ENCODE measurements at places on chromosomes 13 and 19.
A peak's percentile ranks its signal among the peaks of the same experiment; 100 is the strongest.

DNA sequence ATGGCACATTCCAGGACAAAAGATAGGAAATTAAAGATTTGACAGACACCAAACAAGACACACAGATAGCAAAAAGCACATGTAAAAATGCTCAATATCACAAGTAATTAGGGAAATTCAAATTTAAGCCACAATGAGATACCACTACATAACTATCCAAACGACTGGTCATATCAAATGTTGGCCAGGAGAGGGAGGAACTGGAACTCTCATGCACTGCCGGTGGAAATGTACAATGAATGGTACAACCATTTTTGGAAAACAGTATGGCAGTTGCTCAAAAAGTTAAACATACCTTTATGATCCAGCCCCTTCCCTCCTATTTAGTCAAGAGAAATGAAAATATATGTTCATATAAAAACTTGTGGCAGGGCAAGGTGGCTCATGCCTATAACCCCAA lies 36.8 kb upstream of the CYP2S1 start:
- no peak for DNase-seq

DNA sequence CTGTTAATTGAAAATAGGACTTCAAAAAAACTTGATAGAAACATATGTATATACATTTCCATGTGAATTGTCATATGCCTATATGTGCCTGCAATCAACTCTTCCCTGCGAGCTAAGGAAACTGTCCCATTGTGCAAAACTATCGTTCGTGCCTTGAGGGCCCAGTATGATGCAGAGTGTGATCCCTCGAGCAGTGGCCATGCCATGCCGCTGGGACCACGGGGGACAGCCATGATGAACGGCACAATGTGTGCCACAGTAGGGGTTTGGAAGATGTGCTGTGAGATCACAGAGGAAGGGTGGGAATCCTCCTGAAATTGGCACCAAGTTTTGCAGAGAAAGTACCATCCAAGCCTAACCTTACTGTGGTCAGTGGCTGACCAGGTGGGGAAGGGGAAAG lies 118.1 kb upstream of the SOX1 start:
- DNase-seq: no peak

- DNase-seq: peak; percentile 0
These were observed 118.1 kb upstream of the FRY start for GRCh38 chr13:31913459-31913858.

DNA sequence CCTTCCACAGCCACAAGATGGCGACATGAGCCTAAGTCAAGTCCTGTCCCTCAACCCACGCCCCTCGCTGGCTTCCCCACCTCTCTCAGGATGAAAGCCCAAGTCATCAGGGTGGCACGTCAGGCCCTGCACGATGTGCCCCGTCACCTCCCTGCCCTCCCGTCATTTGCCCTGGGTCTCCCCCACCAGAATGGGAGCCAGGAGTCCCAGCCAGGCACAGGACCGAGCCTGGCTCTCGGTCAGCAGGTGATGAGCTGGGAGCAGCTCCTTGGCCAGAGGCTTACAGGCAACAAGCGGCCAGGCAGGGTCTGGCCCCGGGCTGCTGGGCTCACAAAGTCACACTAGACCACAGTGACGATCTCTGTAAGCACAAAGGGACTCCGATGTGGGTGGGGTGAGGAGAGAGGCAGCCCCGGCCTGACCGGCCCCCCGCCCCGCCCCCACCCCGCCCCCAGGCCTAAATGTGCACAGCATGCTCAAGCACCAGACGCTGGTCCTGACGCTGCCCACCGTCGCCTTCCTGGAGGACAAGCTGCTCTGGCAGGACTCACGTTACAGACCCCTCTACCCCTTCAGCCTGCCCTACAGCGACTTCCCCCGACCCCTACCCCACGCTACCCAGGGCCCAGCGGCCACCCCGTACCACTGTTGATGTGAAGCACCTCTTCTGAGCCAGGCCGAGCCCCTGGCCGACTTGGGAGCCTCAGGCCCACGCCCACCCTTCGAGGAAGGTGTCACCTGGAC lies 7.3 kb downstream of the MRPL4 start:
- peak; percentile 76 for DNase-seq

GRCh38 chr13:112771877-112772538 lies 82.2 kb downstream of the ATP11A start:
- DNase-seq: no peak

- no peak for DNase-seq
These were observed 43.1 kb downstream of the ZMYM2 start for GRCh38 chr13:20001366-20002190.

GRCh38 chr19:28497137-28497536 lies 715.8 kb downstream of the UQCRFS1 start:
- peak; percentile 6 for DNase-seq

GRCh38 chr13:47896546-47896945 lies 104.5 kb downstream of the SUCLA2 start:
- no peak for DNase-seq

GRCh38 chr19:50708179-50708879 lies 11.3 kb downstream of the SHANK1 start:
- DNase-seq: no peak

DNA sequence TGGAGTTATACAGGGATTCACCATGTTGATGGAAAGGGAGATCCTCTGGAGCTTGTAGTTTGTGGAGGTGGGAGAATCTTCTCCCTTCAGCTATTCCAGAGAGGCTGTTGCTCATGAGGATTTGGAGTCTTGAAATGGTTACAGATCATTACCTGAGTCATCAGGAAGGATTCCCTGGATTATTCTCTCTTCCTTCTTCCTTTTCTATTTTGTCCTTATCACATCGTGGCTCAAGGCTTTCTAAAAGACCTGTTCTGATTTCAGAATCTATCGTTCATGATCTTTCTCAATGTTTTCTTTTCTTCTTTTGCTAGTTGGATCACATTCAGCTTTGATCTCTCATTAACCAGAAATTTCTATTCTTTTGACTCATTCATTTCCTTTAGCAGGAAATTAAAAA lies 196.0 kb downstream of the KLF5 start:
- DNase-seq: no peak

GRCh38 chr13:51167393-51168191 lies 54.6 kb upstream of the FAM124A start:
- DNase-seq: no peak

- no peak for DNase-seq
These were observed 4.7 kb downstream of the F7 start for GRCh38 chr13:113110048-113110851.

GRCh38 chr13:65907666-65908525 lies 1322.2 kb downstream of the PCDH9 start:
- DNase-seq: peak; percentile 41

GRCh38 chr13:111006506-111007031 lies 91.7 kb upstream of the ANKRD10 start:
- peak; percentile 96 for DNase-seq

DNA sequence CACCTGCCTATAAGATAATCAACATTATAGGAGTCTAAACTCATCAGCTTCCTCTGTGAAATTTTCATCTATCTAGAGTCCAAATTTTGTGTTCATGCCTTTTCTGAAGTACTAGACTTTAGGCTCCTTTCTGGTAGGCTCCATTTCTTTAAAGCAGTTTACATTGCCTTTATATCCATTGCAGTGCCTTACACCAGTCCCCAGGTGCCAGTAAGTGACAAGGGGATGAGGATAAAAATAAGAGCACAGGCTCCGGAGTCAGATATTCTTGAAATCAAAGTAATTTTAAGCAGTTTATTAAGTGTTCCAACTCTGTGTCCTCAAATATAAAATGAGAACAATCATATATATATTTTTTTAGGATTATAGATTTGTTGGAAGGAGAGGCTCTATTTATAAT lies 10.6 kb upstream of the CYSLTR2 start:
- DNase-seq: no peak

GRCh38 chr13:47190696-47191305 lies 293.9 kb upstream of the HTR2A start:
- DNase-seq: peak; percentile 87

GRCh38 chr19:7450243-7451223 lies 38.3 kb downstream of the PEX11G start:
- DNase-seq: peak; percentile 55

DNA sequence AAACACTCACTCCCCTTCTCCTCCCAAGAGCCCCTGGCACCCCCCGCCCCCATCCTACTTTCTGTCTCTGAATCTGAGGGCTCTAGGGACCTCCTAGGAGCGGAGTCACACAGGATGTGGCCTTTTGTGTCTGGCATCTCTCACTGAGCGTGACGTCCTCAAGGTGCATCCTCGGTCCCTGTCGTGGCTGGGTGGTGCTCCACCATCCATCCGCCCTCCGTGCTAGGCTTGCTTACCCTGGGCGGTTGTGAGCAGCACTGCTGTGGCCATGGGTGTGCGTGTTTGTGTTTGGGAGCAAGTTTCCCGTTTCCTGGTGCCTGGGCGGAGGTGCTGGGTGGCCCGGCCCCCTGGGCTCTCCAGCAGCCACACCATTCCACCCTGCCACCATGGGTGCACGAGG lies 12.2 kb downstream of the PLEKHJ1 start:
- no peak for DNase-seq

GRCh38 chr19:33171916-33172359 lies 22.2 kb upstream of the LRP3 start:
- DNase-seq: peak; percentile 32

DNA sequence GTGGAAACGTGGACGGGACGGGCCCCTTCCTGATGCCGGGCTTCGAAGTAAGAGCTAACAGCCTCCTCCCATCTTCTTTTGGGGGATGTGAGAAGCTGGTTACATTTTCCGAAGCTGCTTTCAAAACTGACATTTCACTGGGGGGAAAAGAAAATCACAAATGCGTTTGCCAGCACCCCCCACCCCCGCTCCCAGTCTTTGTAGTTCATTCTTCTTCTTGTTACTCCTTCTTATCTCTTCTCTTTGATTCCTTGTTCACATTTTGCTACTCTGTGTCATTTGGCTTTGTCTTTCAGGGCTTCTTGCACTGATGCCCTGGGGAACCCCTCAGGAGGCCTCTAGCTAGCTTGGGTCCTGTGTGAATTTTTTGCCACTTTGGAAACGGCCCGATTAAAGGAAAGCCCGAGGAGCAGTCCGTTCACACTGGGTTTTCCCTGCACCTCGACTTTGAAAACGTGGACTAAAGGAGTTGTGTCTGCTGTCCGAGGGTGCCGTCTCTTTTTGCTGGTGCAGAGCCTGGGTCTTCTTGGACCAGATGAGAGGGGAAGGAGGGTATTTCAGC lies 1.3 kb downstream of the CARM1 start:
- no peak for DNase-seq

DNA sequence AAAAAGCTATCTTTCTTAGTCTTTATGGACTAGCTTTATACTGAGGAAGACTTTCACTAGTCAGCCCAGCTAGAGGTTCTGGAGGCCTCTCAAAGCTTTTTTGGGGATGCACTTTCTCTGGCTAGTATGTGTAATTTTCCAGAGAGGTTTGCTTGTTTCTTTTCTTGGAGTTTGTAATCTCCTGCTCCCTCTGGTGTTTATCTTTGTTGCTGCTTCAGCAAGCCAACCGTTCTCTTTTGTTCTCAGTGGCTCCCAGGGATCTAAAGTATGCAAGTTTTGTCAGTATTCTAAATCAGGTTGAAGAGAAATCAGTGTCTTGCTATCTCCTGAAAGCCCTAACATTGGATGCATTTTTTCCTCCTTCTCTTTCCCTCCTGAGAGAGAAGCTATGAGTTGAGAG lies 121.1 kb upstream of the MYO16 start:
- DNase-seq: peak; percentile 52

GRCh38 chr13:50794226-50794625 lies 49.3 kb downstream of the DLEU7 start:
- DNase-seq: no peak

DNA sequence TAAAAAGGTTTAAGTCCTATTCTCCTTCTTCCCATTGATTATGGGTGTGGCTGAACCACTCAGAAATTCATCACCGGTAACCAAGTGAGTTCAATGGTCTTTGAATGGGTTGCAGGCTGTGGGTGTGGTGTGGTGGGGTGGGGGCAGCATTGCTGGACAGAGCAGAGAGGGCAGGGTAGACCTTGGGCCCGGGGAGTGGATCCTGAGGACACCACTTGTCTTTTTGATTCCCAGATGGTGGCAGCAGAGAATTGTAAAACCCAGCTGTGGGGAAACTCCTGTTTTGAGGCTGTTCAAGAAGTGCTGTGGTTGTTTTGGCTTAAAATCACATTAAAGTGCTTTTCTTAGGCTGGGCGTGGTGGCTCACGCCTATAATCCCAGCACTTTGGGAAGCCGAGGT lies 45.8 kb upstream of the RGCC start:
- peak; percentile 73 for DNase-seq

DNA sequence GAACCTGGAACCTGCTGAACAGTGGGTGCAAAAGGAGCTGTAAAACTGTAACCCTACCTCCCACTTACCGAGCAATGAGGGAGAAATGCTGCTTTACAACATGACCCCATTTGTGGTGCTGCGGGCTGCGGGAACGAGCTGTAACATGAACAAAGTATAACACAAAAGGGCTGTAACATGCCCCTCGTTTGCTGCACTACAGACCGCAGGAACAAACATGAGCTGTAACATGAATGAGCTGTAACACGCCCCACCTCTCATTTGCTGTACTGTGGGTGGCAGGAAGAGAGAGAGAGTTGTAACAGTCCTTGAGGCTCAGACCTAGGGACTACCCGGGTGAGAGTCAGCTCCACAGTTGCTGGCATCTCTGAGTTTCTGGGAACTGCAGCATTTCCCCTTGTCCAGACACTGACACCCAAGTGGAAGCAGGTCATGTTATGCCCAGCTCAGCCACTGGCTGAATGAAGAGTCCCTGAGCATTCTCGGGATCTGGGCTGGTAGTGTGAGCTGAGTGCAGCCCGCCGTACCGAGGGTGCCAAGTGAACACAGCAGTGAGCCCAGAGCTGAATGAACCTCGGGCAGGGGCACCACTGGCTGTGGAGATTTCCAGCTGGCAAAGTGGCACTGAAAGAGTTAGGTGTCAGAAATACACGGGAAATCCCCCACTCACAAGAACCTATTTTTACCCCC lies 1385.3 kb upstream of the SPRY2 start:
- no peak for DNase-seq

DNA sequence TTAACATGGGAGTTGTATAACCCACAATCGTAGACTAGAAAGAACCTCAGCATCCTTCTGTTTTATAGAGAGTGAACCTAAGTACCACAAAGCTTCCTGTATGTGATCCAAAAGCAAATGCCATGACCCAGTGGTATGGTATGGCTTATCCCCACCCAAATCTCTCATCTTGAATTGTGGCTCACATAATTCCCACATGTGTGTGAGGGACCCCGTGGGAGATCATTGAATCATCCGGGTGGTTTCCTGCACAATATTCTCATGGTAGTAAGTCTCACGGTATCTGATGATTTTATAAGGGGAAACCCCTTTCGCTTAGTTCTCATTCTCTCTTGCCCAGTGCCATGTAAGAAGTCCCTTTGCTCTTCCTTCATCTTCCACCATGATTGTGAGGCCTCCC lies 587.9 kb downstream of the LMO7 start:
- DNase-seq: no peak

- no peak for DNase-seq
These were observed 2625.6 kb upstream of the PCDH20 start for GRCh38 chr13:64041296-64041695.

DNA sequence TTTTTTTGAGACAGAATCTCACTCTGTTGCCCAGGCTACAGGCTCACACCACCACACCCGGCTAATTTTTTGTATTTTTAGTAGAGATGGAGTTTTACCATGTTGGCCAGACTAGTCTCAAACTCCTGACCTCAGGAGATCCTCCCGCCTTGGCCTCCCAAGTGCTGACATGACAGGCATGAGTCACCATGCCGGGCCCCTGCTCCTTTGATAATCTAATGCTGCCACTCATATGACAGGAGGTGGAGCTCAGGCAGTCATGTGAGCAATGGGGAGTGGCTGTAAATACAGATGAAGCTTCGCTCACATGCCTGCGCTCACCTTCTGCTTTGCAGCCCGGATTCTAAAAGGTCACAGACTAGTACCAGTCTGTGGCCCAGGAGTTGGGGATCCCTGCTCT lies 25.1 kb downstream of the ARHGEF18 start:
- DNase-seq: no peak
